NCI-H460 (cell line): ENCODE measurements at places on chromosomes 12 and 14. TPM values are rescaled to one million over a fixed set of nuclear protein-coding genes. Genes with fewer than 3 reads are reported as not detected.

- DNase-seq: no peak
Observed at GRCh38 chr12:46659032-46659650, 166.7 kb downstream of the SLC38A4 start.

DNA sequence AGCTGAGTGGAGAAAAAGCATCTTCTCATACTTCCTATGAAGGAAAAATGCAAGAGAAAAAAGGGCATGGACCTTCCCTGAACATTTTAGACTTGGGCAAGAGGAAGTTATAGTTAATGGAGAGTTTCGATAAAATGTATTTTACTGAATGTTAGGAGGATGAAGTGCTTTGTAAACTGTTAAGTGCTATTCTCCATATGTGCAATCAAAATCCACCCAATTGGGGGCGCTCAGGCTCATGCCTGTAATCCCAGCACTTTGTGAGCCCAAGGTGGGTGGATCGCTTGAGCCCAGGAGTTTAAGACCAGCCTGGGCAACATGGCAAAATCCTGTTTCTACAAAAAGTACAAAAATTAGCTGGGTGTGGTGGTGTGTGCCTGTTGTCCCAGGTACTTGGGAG, 1.9 kb upstream of the CNPY2 start:
- DNase-seq: no peak

DNA sequence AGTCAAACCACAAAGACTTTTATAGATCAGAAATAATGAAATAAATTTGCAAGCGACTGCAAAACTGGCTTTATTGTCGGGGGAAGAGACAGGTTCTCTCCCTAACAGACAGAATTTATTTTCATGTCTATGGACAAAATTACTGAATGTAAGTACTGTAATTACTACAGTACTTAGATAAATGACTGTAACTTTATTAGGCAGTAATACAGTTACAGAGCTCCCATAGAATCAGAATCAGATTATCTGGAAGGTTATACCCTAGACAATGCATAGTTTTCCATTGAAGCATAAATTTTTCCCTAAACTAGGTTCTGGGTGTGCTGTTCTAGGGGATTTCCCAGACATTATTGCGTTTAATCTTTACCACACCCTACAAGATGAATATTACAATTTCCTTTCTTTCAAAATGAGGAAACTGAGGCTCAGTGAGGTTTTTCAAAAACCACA, 114.2 kb downstream of the C12orf75 start:
- DNase-seq: no peak

The CLBA1 gene
- 9.1 and 11.8 TPM in 2 replicates for total RNA-seq

The CLEC4A gene
- not detected in 2 replicates for total RNA-seq

The OVCH1 gene
- total RNA-seq: 0.02 TPM in 1 of 2 replicates, not detected in the other

The LTBP2 gene
- total RNA-seq: 0.43 and 0.79 TPM in 2 replicates
